IPS-NIHi11 (cell line): ENCODE measurements at places on chromosomes 4 and X.
A peak's percentile ranks its signal among the peaks of the same experiment; 100 is the strongest.

GRCh38 chrX:107629540-107629909 is 1.2 kb downstream of the PRPS1 start:
- no peak for DNase-seq

- DNase-seq, result no peak
Observed at GRCh38 chr4:119526786-119527550, 101.6 kb downstream of the PDE5A start.

GRCh38 chr4:186104890-186105646 is 564 bp downstream of the FAM149A start:
- DNase-seq, result peak; percentile 72

DNA sequence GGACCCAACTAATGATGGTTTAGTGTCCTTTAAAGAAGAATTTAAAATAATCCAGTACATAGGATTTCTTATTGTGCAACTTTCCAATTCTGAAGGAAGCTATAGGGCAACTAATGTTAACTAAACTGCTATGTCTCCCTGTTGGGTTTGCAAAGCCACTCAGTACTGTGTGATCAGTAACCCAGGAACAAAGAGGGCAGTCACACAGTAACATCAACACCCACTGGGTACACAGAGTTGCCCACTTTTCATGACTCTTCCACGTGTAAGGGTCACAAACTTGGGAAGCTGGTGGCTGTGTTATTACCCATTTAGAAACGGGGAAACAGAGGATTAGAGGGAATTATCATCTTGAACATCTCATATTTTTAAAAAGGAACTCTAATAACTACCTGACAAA is 555.0 kb upstream of the DIPK2B start:
- no peak for DNase-seq

- DNase-seq, result peak; percentile 7
Observed at GRCh38 chrX:16993791-16994318, 47.4 kb downstream of the REPS2 start.

GRCh38 chrX:6748595-6748994 is 213.7 kb upstream of the VCX3A start:
- DNase-seq, result no peak

DNA sequence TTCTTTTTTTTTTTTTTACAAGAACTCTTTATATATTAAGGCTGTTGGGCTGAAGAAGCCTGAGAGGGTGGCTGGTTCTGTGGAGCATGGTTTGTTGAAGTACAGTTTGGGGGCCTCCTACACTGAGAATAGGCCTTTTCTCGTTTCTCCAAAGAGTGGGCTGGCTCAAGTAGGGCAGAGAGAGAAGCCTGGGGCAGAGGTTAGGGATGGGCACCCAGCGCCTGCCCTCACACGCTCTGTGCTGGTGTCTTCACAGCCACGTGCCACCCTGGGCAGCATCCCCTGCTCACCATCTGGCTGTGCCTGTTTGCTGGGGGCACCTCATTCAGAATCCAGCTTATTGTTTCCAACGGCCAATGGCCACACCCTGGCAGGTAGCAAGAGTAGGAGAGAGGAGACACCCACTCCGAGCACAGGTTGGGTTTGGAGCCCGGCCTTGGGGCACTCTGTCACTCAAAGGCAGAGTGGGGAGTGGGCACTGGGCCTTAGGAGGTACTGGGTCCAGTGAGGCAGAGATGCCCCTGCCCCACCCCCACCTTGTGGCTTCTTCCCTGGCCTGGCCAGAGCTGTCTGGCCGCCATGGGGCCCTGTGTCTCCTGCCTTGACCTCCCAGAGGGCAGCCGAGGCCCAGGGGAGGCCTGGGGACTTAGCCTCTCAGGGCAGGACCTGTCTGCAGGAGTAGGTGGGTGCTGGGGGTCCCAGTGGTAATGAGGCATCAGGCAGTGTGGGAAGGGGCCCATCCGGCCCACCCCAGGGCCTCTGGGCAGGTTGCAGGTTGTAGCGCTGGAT is 2.9 kb downstream of the MSANTD1 start:
- no peak for DNase-seq

- DNase-seq, result no peak
Observed at GRCh38 chrX:41386222-41386990, 52.4 kb downstream of the DDX3X start.

GRCh38 chr4:140076307-140076706 is 77.7 kb downstream of the MAML3 start:
- no peak for DNase-seq

GRCh38 chr4:158782551-158783360 is 13.9 kb downstream of the FNIP2 start:
- DNase-seq, result no peak

- DNase-seq, result no peak
Observed at GRCh38 chr4:94650690-94651089, 107.1 kb upstream of the BMPR1B start.

DNA sequence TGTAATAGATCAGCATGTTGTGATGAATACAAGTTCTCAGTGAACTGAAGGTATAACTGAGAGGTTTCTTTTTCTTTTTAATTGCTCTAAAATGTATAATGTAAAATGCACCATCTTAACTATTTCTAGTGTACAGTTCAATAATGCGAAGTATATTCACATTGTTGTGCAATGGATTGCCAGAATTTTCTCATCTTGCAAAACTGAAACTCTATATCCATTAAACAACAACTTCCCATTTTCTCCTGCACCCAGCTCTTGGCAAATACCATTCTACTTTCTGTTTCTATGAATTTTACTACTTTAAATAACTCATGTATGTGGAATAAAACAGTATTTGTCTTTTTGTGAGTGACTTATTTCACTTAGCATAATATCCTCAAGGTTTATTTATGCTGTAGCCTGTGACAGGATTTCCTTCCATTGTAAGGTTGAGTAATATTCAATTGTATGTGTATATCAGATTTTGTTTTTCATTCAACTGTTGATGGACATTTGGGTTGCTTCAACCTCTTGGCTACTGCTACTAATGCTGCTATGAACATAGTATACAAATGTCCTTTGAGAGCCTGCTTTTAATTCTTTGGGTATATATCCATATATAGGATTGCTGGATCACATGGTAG is 53.5 kb upstream of the NPFFR2 start:
- no peak for DNase-seq

DNA sequence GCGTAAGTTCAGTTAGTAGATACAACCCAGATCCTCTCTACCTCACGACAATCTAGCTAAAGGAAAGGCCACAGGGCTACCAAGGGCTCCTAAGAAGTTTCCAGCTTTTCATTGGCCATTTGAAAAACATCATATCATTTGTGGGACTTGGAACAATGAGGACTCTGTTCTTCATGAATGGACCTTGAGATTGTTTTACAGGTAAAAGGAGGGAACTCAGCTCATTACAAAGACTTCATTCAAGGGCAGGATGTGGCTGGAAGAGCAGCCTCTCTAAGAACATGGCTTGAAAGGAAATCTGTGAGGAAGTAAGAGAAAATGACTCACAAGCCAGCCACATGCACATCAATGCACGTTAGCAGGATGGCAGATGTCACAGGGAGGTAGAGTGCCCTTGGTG is 105.9 kb upstream of the SLC7A11 start:
- DNase-seq, result no peak
